Jurkat, Clone E6-1 (cell line): ENCODE measurements at places on chromosomes 13 and 19.

DNA sequence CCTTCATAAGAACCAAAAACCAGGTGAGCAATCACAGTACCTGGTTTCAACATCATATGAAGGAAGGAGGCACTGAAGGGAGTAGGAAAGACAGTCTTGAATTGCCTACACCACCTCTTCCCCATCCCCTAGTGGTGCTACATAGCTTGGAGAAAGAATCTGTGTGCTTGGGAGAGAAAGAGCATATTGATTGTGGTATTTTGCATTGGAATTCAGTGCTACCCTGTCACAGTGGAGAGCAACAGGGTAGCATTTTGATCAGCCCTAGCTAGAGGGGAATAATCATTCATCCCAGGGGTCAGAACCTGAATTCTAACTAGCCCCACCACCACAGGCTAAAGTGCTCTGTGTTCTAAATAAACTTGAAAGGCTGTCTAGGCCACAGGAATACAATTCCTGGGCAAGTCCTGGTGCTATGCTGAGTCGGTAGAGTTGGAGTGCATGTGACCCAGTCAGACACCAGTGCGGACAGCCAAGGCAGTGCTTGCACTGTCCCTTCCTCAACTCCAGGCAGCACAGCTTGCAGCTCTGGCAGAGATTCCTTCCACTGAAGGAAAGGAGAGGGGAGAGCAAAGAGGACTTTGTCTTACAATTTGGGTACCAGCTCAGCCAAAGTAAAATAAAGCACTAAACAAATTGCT lies 158.7 kb downstream of the VWA8 start:
- no peak for DNase-seq

- peak; percentile 59 for DNase-seq
Measured at GRCh38 chr19:2867025-2867991, at the start of gene ZNF556. Gene ZNF556 (plus strand): TSS chr19:2867335. CDS start chr19:2867422, 87 bp downstream.

DNA sequence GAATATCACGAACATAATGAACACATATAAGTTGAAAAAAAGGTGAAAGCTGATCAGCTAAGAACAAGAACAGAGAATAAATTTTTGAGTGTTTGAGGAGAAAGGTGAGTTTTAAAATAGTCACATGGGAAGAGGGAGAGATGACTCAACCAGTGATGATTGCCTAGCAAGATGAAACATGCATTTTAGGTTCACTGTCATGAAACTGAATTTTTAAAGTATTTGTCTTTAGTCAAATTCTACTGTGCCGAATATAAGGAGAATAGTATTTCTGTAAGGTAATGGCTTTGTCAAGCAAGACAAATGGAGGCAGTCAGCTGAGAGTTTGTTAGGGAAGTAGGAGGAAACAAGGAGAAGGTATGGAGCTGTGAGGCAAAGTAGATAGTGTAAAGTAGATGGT lies 2557.4 kb downstream of the PCDH9 start:
- DNase-seq: no peak

DNA sequence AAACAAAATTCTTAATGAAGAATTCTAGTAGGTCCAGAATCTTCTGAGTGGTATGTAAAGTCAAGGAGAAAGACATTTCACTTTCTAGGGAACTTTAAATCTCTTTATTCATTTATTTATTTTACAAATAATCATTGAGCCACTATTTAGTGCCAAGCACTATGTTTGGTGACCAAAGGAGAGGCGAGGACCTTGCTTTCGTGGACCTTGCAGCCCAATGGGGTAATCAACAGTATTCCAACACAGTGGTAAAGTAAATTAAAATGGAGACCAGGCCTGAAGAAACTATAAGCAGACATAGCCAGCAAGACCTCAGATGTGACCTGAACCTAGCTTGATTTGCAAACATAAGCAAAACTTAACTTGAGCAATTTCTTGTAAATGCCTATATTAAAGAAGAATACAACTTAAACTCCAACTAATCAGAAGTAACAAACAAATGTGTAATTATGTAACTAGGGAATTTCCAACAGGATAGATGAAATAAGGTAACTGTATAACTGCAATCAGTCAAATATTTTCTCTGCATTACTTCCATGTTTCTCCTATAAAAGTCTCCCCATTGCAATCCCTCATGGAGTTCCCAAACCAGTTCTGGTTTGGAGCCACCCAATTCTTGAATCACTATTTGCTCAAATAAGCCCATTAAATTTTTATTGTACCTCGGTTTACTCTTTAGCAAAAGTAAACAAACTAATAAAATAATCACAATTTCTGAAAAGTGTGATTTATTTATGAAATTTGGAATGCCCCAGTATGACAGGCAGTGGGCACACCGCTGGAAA lies 67.6 kb downstream of the MBNL2 start:
- no peak for DNase-seq

- DNase-seq: no peak
Measured at GRCh38 chr19:40265055-40265762, 19.9 kb downstream of the AKT2 start.

DNA sequence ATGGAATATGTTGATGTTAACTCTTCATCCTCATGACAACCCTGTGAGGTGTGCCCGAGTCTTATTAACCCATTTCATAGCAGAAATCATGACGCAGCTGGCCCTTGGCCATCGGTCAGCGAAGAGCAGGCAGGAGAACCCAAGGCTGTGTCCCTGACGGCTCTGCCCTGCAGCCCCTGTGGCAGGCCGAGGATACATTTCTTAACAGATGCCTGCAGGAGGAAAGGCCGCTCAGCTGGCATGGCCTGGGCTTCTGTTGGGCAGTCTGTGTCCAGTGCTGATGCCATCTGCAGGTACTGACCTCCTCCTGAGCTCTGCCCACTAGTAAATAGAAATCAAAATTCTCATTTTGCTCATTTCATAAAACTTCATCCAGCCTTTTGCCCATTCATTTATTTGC lies 35.4 kb upstream of the MCF2L start:
- no peak for DNase-seq

GRCh38 chr13:27450921-27451471 lies 632 bp upstream of the MTIF3 start:
- no peak for DNase-seq

DNA sequence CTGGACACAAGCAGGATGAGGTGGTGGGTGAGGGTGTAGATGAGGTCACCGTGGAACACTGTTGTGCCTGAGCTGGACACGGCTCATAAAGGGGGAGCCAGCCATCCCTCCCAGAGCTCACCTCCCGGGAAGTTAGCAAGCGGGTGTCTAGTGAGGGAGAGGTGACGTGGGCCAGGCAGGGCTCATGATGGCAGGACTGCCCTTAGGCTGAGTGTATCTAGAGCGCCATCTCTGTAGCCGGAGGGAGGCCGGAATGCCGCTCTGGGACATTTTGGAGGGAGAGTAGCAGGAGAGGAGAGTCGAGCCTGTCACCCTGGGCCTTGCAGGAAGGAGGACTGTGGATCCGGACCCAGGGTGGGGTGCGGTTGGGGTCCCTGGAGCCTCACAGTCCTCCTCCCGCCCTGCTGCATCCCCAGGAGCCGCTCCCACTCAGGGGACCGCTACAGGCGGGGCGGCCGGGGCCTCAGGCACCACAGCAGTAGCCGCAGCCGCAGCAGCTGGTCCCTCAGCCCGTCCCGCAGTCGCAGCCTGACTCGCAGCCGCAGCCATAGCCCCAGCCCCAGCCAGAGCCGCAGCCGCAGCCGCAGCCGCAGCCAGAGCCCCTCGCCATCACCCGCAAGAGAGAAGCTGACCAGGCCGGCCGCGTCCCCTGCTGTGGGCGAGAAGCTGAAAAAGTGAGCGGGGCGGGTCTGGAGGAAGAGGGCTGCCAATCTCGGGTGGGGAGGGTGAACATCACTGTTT lies 9.2 kb downstream of the ZNF296 start:
- DNase-seq: no peak

DNA sequence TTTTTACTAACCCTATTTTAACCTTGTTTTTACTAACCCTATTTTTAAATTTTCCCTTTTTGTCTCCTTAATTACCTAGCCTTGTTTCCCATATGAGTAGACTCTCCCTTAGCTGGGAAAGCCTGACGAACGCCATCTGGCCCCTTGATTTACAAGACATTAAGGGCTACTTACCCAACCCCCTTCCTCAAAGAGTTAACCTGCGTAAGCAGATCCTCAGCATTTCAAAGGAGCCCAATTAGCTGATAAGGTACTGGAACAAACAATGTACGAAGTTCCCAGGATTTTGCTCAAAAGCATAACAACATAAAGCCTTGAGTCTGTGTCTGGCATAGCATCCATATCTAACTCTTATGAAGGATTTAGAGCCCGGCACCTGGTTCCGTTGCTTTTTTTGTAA lies 4.7 kb upstream of the MVB12A start:
- no peak for DNase-seq

GRCh38 chr13:88303605-88304004 lies 632.4 kb downstream of the SLITRK5 start:
- DNase-seq: no peak

DNA sequence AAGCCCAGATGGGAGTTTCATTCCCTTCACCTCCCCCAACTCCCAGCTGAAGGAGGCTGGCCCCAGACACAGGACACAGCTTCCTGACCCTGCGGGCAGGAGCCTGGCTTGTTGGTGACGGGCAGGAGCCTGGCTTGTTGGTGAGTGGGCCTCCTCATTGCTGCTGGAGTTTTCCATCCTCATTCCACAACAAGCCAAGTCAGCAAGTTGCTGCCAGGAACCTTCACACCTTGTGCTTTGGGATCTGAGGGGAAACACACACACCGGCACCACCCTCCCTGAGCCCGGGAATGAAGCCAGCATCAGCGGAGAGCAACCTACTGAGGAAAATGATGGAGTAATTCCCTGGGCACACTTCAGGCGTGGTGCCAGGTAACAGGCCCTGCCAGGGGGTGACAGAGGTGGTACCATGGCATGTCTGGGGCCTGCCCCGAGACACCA lies 74.9 kb downstream of the ALOX5AP start:
- no peak for DNase-seq

DNA sequence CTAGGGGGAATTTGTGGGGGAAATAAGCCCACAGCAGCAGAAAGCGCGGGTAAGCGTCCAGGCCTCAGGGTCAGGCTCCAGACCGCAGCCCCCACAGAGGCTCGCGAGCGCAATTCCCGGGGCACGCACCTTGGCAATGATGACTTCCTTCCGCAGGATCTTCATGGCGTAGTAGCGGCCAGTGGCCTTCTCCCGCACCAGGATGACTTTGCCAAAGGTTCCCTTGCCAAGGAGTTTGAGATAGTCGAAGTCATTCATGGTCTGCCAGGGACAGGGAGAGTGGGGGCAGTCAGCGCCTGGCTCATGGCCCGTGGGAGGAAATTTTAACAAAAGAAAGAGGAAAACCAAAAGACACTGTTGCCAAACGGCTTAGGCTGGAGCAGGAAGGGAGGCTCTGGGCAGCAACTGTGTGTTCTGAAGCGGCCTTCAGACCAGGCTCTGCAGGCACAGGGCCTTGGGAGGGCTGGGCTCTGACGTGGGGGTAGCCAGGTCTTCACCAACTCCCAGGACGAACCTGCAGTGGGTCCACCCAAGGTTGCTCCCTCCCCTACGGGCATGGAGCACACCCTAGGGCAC lies 15.4 kb upstream of the CCNP start:
- no peak for DNase-seq

- no peak for DNase-seq
Measured at GRCh38 chr13:100511466-100511865, 77.1 kb downstream of the GGACT start.

GRCh38 chr19:10408511-10409283 lies 5.4 kb upstream of the CDC37 start:
- peak; percentile 72 for DNase-seq

DNA sequence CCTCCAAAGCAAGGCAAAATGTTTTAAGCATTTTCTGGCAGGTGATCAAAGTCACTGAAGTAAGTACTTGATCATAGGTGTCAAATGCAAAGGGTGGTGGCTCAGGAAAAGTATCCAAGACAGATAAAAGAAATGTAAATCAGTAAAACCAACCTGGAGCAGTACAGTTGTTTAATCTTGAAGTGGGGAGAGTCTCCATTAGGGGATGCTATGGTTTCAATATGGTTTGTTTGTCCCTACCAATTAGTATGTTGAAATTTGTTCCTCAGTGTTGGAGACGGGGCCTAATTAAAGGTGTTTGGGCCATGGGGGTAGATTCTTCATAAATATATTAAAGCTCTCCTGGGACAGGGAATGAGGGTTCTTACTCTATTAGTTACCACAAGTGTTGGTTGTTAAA lies 1781.7 kb upstream of the PRR20A start:
- DNase-seq: no peak

DNA sequence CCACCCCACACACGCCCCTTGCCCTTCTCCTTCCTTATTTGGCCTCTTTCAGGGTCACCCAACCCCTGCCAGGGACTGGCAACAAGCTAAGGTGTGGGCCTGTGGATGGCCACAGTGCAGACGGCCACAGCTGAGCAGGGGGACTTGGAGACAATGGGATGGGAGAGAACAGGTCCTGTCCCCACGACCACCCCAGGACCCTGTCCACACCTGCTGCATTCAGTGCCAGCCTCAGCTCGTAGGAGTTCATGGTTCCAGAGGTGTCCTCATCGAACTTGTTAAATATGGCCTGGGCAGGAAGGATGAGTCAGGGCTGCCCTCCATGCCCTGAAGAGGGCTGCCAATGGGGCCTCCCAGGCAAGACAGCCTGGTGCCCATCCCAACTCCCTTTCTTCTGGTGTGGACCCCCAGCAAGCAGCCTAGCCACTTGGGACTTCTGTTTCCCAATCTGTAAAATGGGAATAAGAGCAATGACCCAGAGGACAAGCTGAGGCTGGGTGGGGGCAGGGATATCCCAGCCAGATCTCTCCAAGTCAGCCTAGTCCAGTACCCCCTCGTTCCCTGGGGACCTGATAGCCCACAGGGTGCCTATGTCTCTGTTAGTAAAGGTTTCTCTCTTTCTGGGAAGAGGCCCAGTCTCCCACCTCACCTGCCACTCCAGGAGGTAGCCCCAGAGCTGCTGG lies 10.6 kb downstream of the CAPN12 start:
- DNase-seq: no peak

GRCh38 chr19:29629836-29630534 lies 23.9 kb downstream of the POP4 start:
- DNase-seq: no peak

DNA sequence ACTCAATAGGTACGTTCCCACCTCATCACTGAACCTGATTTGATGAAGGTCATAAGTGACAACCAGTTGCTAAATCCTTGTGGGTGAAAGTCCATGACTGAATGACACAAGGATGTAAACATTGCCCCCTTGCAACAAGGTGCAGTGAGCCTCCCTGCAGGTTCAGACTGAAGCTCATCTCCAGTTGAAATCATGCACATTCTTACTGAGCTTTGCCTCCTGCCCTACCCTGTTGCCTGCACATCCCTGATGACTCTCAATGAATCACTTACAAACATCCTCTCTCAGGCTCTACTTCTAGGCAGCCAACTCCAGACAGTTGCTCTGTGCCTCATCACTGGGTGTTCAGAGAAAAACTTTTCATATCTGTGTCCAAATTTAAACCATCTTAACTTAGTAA lies 42.5 kb upstream of the ARGLU1 start:
- DNase-seq: no peak

DNA sequence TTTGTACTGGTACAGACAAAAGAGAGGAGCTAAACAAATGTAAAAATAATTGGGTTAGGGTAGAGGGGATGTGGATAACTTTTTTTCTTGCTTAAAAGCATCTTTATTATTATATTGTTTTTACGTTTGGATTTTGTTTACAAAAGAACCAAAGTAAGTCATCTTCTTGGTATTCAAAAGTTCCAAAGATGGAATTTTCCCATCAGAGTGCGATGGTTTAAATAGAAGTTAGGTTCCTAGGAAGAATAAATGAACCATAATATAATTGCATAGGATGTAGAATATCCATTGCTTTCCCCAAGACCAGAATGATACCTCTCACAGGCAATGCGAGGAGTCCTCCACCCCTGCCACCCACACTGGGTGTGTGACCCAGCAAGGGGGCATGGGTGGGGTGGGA lies 99.4 kb upstream of the RNF113B start:
- DNase-seq: no peak

GRCh38 chr19:55165952-55166529 lies 372 bp downstream of the DNAAF3 start:
- DNase-seq: no peak
